ENCODE measurements at places on chromosomes 2 and 18.

GRCh38 chr2:80786584-80786983 lies 482.0 kb upstream of the LRRTM1 start:
- H3K27me3 ChIP-seq = no peaks in the 10 kb centered on the region
- H3K4me1 ChIP-seq = no peaks in the 10 kb centered on the region
- no peak for DNase-seq
- no peak overlapping the region for H3K4me3 ChIP-seq
- H3K36me3 ChIP-seq = no peaks in the 10 kb centered on the region

GRCh38 chr2:221465776-221466175 lies 106.3 kb downstream of the EPHA4 start:
- no peak for DNase-seq
- no peaks in the 10 kb centered on the region for H3K36me3 ChIP-seq
- H3K4me1 ChIP-seq = no peaks in the 10 kb centered on the region
- no peak overlapping the region for H3K27ac ChIP-seq
- H3K4me3 ChIP-seq = no peak overlapping the region
- H3K27me3 ChIP-seq = no peaks in the 10 kb centered on the region

DNA sequence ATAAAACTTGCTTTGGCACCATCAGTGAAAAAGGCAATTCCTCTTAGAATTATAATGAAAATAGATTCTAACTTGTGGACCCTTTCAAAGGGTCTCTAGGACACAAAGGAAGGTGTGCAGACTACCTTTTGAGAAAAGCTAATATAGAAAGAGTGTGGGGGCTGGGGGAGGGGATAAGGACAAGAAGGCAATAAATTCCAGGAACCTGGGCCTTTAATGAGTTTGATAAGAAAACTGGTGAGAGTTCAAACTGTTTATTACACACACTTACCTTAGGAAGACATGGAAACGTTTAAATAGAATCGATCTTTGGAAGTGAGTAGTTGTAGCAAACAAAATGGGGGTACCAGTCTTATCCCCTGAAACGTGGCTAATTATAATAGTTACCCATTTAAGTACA lies 39.6 kb upstream of the PGAP1 start:
- no peak overlapping the region for H3K4me3 ChIP-seq
- H3K27me3 ChIP-seq = no peaks in the 10 kb centered on the region
- no peaks in the 10 kb centered on the region for H3K36me3 ChIP-seq

DNA sequence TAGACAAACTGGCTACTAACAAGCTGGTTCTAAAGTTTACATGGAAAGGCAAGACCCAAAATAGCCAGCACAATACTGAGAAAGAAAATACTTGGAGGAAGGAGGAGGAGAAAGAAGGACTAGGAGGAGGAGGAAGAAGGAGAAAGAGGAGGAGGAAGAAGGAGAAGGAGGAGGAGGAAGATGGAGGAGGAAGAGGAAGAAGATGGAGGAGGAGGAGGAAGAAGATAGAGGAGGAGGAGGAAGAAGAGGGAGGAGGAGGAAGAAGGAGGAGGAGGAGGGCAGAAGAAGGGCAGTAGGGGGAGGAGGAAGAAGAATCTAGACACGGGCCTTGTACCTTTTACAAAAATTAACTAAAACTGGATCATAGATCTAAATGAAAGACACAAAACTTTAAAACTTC lies 92.6 kb downstream of the METTL4 start:
- H3K27ac ChIP-seq = no peak overlapping the region
- H3K4me1 ChIP-seq = peaks cover 12% of the 10 kb centered on the region
- DNase-seq = no peak
- H3K4me3 ChIP-seq = no peak overlapping the region
- no peaks in the 10 kb centered on the region for H3K36me3 ChIP-seq

GRCh38 chr2:16656784-16657391 lies 8.7 kb downstream of the CYRIA start:
- H3K4me1 ChIP-seq = peaks cover 16% of the 10 kb centered on the region
- no peaks in the 10 kb centered on the region for H3K36me3 ChIP-seq
- no peak for DNase-seq

DNA sequence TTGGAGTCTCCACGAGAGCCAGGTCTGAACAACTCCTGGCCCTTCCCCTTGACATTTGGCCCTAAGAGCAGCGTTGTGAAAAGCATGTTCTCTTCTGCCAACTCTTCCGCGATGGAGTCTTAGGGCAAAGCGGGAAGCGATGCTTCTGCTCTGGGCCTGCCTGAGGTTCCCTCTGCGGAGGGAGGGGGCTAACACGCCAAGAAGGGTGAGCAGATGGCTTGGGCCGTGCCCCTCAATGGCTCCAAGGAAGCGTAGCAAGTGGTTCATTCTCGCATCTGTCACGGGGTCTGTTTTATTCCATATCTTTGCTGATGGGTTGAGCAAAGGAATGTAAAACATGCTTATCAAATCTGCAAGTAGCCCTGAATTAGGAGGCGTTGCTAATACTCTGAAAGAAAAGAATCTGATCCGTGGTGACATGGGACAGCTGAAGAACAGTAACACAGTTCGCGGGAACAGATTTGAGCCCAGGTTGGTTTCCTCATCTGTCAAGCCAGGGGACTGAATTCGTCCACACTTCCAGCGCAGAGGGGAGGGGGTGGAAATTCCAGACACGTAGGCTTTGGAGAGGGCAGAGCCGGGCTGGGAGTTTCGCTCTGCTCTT lies 38.0 kb downstream of the DNMT3A start:
- H3K36me3 ChIP-seq = peaks cover 15% of the 10 kb centered on the region
- no peak overlapping the region for H3K27ac ChIP-seq
- H3K27me3 ChIP-seq = no peaks in the 10 kb centered on the region

DNA sequence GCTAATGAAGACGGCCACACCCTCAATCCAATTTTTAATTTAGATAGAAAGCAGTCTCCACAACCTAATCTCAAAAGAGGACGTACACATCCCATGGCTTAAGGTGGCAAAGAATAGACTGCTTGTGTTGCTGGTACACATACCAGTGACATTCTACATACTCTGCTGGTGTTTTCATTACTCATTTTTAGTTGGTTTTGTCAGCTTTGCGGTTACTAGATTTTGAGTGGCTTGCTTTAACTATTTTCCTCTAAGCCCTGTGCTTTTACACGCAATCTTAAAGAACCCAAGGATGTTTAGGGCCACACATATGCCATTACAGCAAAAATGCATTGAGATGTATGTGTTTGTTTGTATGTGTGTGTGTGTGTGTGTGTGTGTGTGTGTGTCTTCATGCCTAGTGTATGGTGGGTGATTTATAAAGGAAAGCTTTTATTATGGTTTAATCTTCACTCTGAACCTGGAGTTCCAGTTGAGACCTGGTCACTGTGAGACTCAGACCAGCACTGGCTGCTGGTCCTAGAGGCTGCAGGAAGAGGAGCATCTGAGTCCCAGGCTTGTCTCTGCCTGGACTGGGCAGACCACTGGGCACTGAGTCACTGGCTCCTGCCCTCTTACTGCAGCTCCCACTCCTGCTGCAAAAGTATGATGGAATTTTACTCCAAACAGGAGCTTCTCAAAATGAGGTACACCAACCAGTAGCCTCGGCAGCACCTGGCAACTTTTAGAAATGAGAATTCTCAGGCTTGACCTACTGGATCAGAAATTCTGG lies 415.9 kb downstream of the NBAS start:
- no peak overlapping the region for H3K4me3 ChIP-seq
- H3K4me1 ChIP-seq = no peaks in the 10 kb centered on the region
- H3K27me3 ChIP-seq = no peaks in the 10 kb centered on the region
- no peak for DNase-seq

DNA sequence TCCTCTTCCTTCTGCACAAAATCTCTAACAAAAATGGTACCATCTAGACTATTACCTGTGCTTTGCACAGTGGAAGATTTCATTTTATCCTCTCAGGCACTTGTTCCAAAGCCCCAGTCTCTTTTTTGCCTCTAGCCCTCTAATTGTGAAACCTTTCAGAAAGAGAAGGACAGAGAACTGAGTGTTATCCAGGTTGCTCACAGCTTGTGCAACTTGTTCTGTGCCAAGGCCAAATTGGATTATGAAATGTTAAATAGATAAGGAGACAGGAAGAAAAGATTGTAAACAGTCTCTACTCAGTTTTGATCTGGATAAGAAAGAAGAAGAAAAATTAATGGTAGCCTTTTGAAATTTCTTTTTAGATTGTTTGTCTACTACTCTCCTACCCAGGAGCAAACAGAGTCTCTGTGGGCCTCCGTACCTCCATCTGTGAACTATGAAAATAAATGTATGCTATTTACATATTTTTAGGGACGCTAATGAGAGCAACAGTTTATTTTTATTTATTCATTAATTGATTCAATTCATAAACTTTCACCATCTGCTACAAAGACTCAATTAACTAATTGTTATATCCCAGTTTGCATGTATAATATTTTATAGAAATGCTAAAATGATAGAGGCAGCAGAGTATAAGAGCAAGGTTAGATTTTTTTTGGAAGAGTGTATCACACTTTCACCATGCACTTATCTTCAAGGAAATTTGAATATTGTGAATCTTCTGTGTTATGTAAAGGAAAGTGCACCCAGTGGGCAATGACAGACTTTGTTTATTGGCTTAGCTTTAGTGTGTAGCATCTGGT lies 339.0 kb upstream of the ETAA1 start:
- DNase-seq = no peak
- H3K27me3 ChIP-seq = peaks cover 26% of the 10 kb centered on the region
- no peaks in the 10 kb centered on the region for H3K36me3 ChIP-seq
- no peaks in the 10 kb centered on the region for H3K4me1 ChIP-seq
- H3K27ac ChIP-seq = no peak overlapping the region

DNA sequence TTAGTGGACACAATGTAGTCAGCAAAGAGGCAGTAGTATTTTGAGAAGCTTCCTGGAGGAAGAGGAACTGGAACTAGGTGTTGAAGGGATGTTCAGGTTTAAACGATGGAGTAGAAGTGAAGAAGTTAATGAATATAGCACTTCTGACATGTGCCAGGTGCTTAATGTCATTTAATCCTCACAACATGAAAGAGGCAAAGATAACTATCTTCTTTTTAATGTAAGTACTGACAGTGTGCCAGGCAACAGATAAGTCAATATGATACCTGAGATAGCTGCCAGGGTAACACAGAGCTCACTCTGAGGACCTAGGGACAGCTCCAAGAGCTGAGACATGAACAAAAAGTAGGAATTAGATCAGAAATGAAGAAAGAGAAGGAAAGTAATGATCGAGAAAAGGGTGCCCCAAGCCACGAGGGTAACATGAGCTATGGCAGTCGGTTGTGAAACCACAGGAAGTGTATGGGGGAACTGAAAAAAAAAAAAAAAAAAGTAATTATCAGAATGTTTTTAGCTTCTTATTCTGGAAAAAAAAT lies 140.7 kb downstream of the RNF144A start:
- no peaks in the 10 kb centered on the region for H3K36me3 ChIP-seq
- H3K4me1 ChIP-seq = peaks cover 21% of the 10 kb centered on the region
- H3K27ac ChIP-seq = no peak overlapping the region
- peaks cover 7% of the 10 kb centered on the region for H3K27me3 ChIP-seq
- H3K4me3 ChIP-seq = no peak overlapping the region

GRCh38 chr2:166376488-166376828 lies 714 bp upstream of the SCN9A start:
- H3K4me1 ChIP-seq = peaks cover 23% of the 10 kb centered on the region
- no peaks in the 10 kb centered on the region for H3K27me3 ChIP-seq
- peak overlapping the region; percentile 58 for H3K27ac ChIP-seq
- no peaks in the 10 kb centered on the region for H3K36me3 ChIP-seq

- H3K36me3 ChIP-seq = no peaks in the 10 kb centered on the region
- DNase-seq = no peak
- no peaks in the 10 kb centered on the region for H3K27me3 ChIP-seq
- no peak overlapping the region for H3K4me3 ChIP-seq
- peaks cover 10% of the 10 kb centered on the region for H3K4me1 ChIP-seq
Measured at GRCh38 chr2:227462972-227463931, 8.7 kb upstream of the AGFG1 start.

DNA sequence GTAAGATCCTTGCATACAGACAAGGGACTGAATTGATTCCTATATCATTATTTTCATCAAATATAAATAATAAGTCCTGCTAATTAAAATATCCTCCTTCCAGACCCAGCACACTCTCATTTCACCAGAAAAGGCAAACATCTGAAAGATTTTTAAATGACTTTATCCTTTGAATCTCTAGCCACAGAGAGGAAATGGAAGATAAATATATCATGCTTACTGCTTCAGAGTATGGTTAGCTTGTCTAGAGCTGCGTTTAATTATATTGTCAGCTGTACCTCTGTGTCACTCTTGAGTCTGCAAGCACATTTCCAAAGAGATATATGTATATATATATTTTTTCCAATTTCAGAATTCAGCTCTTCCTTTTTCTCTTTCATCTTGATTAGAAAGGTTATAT lies 232.7 kb downstream of the TRIB2 start:
- no peaks in the 10 kb centered on the region for H3K36me3 ChIP-seq
- H3K4me3 ChIP-seq = no peak overlapping the region
- peaks cover 48% of the 10 kb centered on the region for H3K4me1 ChIP-seq
- H3K27me3 ChIP-seq = no peaks in the 10 kb centered on the region
- no peak for DNase-seq

Data from osteocyte (in vitro differentiated cells).